ENCODE measurements at places on chromosomes 13 and 19.
A peak's percentile ranks its signal among the peaks of the same experiment; 100 is the strongest.

GRCh38 chr13:95643571-95643935 lies 953 bp downstream of the DZIP1 start:
- no peak for DNase-seq

DNA sequence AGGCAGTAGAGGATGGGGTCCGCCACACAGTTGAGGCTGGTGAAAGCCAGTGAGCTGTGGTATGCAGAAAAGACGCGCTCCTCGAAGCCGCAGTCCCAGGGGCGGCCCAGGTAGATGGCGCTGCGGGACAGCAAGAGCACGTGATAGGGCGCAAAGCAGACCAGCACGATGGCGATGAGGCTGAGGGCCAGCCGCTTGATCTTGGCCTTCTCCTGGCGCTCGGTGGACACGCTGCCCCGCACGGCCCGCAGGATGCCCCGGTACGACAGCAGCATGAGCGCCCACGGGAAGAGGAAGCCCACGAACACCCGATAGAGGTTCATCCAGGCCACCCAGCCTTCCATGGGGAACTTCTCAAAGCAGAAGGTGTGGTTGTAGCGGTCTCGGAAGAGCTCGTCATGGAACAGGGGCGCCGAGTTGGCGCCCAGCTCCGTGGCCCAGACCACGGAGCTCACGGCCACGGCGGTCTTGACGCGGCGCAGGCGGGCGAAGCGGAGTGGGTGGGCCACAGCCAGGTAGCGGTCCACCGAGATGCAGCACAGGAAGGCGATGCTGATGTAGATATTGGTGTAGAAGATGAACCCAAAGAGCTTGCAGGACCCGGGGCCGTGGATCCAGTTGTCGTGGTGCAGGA lies 6.5 kb upstream of the OPA3 start:
- DNase-seq, result no peak

GRCh38 chr13:91134803-91135184 lies 212.7 kb upstream of the MIR17HG start:
- no peak for DNase-seq

- no peak for DNase-seq
Measured at GRCh38 chr13:20217168-20217567, 15.0 kb downstream of the GJB6 start.

DNA sequence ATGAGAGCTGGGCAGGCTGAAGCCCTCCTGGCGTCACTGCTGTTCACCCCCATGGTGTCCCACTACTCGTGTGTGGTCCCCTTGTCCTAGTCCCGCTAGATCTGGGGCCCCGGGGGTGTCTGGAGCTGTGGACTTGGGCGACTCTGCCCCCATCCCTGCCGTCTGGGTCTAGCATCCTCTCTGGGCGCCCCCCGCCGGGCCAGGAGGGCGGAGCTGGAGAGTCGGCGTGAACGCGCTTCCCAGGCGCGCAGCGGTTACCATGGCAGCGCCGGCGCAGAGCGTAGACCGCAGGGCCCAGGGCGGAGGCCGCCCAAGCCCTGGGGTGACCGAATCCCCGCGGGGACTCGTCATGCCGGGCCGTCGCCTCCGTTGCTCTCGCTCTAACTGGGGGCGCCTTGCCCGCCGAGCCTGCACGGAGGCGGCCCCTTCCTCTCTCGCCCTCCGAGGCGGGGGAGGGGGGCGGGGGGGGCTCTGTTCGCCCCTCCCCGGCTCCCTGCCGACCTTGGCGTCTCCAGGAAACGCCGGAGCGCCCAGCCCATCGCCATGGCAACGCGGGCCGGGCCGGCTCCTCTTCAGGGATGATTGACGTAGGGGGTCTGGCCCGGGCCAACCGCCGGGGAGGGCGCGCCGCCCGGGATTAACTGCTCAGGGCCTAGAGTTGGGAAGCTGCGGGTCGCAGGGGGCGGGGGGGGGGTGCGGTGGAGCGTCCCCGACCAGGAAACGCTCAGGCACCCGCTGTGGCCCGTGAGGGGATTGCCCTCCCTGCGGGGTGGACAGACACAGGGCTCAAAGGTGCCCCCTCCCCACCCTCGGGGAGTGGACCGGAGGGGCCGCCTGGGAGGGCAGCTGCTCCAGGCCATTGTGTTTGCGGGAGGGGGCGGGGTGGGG lies 8.9 kb downstream of the ISYNA1 start:
- peak; percentile 92 for DNase-seq

DNA sequence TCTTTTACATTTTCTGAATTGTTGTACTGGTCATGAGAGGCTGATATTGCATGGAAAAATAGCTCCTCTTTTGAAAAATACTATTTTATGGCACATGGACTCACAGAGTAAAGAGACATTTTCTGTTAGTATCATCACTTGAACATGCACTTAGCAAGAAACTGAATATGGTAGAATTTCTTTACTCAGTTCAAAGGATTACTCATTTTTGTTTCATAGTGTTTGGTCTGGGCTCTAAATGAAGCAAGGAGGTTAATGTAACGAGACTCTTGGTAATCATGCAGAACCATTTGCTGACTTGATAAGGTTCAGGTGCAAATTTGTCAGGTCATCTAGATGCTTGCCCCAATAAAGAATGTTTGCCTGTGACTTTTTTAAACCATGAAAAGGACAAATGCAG lies 63.2 kb downstream of the GPC6 start:
- no peak for DNase-seq

DNA sequence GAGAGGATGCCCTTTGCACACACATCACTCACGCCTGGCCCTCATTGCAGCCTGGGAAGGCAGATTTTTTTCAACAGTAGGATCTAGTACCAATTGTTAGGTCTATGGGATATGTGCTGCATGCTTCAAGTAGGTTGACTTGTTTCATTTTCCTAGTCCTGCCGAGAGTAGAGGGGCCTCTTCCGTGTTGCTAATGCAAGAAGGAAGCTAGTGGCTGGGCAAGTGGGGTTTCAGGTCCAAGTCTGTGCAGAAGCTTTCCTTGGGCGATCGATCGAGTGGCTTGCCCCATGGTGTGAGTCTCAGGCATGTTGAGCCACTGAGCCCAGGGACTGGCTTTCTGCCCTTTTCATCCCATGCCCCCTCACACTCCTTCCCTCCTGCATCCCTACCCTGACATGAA lies 13.7 kb downstream of the ILF3 start:
- DNase-seq, result no peak

- no peak for DNase-seq
Measured at GRCh38 chr13:47672245-47673008, 328.6 kb downstream of the SUCLA2 start.

DNA sequence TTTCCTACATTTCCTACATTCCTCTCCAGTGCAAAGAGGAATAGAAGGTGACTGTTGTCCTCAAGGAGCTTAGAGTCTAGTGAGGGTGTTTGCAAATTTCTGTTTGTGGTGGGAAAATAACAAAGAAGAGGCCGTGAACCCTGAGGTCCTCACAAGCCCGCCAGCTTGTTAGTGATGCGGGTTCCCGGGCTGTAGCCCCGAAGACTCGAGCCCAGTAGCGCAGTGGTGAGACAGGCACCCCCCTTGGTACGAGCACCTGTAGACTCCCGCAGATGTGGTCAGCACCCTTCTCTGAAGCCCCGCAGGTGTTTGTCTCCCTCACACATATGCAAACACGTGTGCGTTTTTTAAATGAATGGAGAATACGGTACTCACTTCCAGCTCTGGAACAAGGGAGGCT lies 26.5 kb upstream of the SPACA7 start:
- DNase-seq, result no peak

DNA sequence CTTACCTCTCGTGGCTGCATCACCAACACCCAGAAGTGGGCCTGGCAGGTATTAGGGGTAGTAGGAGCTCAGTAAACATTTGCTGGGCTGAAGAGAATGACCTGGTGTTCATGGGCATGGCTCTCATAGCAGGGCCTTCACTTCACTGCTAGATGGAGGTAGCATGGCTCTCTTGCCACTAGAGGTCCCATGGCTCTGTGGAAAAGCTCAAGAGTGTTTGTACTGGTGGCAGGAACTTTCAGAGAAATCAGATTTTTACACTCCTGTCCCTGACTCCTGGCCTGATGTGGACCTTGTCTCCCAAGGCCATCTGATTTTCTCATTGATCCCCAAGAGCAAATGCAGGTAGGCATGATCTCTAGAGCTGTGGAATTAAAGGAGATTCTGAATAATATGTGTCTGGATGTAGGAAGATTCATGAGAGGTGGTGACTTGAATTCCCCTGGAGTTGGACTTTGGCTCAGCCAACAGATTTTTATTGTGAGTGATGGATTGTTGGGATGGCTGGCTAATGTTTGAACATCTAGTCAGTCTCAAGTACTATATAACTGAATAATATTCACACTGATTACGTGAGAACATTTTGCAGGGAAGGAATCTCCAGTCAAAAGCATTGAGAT lies 5.7 kb downstream of the ZNF574 start:
- no peak for DNase-seq

- no peak for DNase-seq
Measured at GRCh38 chr19:17951157-17951989, 15.5 kb upstream of the KCNN1 start.

DNA sequence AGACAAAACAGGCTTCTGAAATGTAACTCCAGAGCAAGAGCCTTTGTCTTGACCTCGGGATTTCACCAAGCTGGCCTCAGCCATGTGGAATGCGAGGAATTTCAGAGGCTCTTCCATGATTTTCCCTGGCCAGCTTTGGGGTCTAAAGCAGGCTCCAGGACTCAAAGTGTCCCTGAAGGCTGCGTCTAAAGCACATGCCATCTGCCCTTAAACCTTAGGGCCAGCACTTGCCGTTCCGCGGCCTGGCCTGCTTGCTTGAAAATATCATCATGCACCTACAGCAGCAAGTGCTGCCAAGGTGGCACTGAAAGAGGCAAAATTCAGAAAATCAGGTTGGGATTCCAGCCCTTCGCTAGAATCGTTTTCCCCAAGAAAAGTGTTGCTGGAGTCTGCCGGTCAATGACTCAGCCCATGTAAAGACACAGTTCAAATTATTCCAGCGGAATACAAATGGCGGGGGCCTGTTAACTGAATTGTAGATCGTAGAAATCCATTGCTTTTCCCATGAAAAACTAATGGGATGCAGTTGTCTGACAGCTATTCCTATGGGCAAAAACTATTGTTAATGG lies 105.7 kb upstream of the RAP2A start:
- no peak for DNase-seq

GRCh38 chr19:37943480-37943879 lies 36.5 kb downstream of the SIPA1L3 start:
- no peak for DNase-seq

- DNase-seq, result no peak
Measured at GRCh38 chr13:27159806-27160563, 11.6 kb downstream of the USP12 start.

DNA sequence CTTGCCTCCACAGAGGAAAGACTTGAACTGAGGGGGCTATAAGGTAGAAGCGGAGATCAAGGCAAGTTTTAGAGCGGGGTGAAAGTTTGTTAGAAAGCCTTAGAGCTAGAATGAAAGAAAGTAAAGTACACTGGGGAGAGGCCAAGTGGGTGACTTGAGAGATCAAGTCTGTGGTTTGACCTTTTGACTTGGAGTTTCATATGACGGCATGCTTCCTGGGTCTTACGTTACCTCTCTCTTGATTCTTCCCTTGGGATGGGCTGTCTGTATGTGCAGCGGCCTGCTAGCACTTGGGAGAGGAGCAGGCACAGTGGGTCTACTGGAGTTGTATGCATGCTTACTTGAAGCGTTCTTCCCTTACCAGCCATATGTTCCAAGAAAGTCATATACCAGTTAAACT lies 1768.5 kb downstream of the PCDH9 start:
- no peak for DNase-seq

GRCh38 chr19:39845584-39845932 lies 621 bp downstream of the FBL start:
- no peak for DNase-seq

GRCh38 chr13:74423434-74423833 lies 289.2 kb upstream of the KLF12 start:
- DNase-seq, result no peak

DNA sequence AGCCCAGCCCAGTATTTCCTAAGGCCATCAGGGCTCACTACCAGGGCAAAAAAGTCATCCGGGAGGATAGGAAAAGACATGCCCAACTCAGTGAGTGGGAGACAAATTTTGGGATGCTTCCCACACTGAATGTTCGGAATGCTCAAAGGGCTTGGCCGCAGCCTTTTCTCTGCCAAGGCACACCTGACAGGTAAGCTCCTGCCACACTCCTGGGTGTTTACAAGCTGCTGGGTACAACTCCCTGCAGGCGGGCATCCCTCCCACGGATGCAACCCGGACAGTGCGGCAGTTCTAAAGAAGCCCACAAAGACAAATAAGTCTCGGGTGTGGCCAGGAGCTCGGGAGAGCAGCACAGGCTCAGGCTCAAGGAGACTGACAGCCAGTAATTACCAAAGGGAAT lies 28.1 kb downstream of the SLC7A1 start:
- no peak for DNase-seq

- DNase-seq, result peak; percentile 75
Measured at GRCh38 chr19:48858984-48859710, 9.3 kb downstream of the PLEKHA4 start.

DNA sequence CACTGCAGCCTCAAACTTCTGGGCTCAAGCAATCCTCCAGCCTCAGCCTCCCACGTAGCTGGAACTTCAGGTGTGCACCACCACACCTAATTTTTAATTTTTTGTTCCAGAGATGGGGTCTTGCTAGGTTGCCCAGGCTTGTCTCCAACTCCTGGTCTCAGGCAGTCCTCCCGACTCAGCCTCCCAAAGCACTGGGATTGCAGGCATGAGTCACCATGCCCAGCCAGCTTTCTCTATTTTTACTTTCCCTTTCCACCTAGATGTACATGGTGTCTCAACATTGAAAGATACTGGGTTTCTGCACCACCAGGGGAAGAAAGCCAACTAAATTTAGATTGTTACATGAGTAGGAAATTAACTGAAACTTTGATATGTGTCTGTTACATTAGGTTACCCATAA lies 13.8 kb upstream of the ZNF846 start:
- no peak for DNase-seq

- no peak for DNase-seq
Measured at GRCh38 chr19:42249769-42250168, 5.2 kb downstream of the ERF start.

DNA sequence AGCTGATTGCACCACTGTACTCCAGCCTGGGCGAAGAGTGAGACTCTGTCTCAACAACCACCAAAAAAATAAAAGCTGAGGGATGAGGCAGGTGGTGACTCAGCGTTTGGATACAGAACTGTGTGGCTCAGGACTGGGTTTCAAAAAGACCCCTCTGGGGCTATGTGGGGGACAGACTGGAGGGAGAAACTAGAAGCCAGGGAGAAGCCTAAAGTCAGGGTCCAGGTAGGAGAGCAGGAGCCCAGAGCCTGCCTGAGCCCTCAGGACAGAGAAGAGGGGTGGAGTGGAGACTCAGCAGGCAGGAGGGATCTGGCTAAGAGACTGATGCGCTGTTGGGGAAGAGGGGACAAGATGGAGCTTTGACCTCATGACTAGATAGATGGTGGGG lies 1.8 kb upstream of the CD37 start:
- DNase-seq, result no peak

- DNase-seq, result no peak
Measured at GRCh38 chr13:112617754-112618375, 29.9 kb upstream of the TUBGCP3 start.

DNA sequence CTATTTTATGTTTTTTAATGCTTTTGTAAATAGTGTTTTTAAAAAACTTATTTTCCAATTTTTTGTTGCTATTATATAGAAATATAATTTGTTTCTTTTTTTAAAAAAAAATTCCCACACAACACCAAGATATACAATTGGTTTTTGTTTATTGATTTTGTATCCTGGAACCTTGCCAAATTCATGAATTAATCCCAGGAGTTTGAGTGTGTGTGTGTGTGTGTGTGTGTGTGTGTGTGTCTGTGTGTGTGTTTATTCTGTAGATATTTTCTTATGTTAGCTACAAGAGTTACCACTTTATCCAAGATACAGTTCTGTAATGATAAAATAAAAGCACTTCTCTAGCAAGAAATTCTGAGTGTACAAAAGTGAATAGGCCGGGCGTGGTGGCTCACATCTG lies 7.6 kb downstream of the TPRX1 start:
- no peak for DNase-seq

All from CD4-positive, alpha-beta memory T cell (primary cell).